ENCODE measurements at places on chromosomes 7 and 10. TPM values are rescaled to one million over a fixed set of nuclear protein-coding genes. Genes with fewer than 3 reads are reported as not detected.
A peak's percentile ranks its signal among the peaks of the same experiment; 100 is the strongest.

DNA sequence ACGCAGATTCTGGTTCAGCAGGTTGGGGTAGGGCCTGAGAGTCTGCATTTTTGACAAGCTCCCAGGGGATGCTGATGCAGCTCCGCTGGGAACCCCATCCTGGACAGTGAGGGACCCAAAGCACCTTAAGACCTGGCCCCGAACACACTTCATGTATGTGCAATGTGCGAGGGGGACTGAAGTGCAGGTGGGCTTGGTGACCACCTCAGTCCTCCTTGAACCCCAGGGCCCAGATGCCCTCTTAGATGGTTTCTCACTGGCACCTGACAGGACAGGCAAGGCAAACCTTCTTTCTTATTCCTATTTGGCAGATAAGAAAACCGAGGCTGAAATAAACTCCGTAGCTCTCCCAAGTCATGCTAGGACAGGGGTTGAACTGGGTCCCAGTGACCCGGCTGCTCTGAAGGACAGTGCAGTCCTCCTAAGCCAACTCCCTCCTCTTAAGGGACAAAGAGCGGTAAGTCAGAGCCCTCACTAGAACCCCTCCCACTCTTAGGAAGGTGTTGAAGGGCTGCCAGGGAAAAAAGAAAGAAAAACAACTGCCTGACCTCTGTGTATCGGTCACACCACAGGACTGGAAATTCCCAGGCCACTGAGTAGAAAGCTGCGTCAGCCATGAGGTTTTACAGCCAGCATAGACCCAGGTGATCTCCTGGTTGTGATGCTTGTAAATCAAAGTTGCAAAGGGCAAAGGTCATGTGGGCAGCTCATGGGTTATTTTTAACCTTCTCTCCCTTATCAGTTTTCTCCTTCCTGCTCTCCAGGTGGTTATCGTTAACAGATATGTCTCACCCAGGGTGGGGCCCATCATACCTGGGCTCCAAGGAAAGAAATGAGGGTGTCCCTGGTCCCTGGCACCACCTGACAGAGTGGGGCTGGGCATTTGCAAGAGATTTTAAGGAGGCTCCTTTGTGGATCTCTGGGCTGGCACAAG, 90.9 kb upstream of the SMNDC1 start:
- DNase-seq = peak; percentile 76

DNA sequence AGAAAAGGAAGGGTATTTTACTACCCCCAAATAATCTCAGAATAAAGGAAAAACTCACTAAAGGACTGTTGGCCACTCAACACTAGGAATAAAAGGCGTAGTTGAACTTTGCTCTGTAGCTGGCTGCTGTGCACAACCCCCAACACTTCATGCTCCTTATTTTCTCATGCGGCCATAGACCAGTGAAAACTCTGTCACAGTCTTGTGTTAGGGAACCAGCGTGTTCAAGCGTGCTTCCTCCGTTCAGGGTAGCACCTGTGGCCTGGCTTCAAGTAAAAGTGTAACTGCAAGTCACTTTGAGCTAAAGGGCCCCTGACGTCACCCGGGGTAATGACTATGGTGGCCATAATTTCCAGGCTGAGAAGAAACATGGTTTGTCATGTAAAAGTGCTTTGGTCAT, 27.0 kb downstream of the BLNK start:
- DNase-seq = no peak

DNA sequence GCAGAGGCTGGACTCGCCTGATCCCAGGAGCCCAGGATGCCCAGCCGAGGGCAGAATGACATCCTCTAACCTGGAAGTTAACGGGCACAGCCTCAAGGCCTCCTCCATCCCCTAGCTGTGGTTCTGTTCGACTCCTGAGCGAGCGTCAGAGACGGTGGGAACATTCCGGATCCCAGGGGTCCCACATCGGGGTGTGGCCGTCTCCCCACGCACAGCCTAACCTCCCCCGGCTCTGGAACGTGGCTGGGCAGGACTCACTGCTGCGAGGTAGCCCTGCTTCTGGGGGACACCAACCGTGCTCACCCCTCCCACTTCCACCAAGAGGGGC, 8.4 kb downstream of the FOXL3 start:
- no peak for DNase-seq

DNA sequence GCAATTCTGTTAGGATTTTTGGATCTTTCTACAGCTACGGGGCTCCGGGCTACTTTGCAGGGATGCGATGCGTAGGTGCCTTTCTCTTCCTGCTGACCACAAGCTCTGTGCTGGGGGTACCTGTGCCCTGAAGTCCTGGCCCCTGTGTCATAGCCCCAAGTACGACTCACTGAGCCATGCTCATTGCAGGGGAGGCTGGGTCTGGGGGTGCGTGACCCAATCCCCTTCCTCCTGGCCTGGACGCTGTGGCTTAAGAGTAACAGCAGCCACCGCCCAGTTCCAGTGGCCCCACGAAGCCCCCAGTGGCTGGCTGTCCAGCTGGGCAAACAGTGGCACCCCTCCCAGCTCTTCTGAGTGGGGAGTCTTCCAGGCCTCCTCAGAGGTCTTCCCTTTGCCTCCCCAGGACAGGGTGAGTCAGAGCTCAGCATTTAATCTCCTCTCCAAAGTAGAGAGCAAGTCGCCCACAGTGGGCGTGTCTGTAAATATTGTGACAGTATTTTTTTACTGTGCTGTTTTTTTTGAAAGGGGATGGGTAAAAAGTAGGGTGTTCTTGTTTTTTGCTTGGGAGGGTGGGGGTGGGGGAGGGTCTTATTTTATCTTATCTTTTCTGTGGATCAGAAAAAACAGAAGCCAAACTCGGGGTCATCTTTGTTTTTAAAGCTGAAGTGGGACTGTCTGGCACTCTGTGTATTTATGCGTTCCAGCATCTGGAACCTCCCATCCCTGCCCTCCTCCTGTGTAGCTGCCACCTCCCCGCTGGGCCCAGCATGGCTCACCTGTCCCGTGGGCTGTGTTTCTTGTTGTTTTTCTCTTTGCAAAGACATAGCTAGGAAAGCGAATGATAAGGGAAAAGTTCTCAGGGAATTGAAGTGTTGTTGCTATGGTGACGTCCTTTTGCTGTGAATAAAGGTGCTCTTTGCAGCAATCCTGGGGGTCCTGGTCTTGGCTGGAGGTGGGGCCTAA, 8.2 kb downstream of the LFNG start:
- peak; percentile 82 for DNase-seq

DNA sequence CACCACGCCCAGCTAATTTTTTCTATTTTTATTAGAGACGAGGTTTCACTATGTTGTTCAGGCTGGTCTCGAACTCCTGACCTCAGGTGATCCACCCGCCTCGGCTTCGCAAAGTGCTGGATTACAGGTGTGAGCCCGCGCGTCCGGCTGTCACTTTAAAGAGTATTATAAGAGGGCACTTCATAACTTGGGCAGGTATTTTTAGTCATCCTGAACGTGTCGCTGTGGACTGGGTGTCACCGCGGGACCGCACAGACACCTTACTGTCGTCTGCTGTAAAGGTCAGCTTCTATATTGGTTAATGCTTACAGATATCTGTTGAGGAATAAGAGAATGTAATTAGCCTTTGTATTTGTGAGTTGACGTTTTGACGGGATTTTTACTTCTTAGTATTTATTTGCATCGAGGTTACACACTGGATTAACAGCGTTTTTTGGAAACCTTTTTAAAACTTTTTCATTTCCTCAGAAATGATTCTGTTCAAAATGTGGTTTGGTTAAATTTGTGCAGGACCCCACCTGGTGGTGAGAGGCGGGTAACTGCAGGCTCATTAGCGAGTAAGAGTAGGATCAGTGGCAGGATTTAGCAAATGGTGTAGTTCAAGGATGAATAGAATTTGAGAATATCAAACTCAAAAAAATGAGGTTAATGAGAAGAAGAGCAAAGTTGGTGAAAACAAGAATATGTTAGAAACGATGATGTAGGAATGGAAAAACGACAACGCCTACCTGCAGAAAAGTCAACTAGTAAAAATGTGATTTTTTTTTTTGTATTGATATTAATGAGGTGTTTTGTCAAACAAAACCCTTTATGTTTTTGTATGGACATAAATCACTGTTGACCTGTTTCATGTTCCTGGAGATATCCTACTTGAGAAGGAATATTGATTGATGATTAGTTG, 3.2 kb downstream of the DNAJB6 start:
- peak; percentile 76 for DNase-seq

- DNase-seq = no peak
These were observed 142.6 kb upstream of the RHEB start for GRCh38 chr7:151662251-151662826.

GPR141 gene
- not detected for total RNA-seq

DNA sequence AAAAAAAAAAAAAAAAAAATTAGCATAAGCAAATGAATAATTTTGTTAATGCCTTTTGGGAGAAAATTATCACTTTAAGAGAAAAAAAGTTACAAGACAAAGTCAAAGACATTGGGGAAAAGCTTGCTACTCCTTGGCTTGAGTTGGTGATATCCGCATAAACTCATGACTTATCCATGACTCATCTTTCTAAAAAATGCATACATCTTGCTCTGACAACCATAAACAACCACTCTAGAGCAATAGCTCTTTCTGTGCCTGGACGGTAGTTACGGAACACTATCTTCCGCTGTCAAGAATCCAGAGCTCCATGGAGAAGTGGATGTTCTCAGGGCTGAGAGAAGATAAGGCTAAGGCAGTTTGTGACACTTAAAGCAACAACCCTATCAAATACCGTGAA, 281.1 kb upstream of the PFKP start:
- DNase-seq = peak; percentile 1

- DNase-seq = no peak
These were observed 34.1 kb upstream of the IFRD1 start for GRCh38 chr7:112416127-112416526.

MBL2 gene
- total RNA-seq = 0.17 TPM

PNLIPRP3 gene
- total RNA-seq = not detected

DNA sequence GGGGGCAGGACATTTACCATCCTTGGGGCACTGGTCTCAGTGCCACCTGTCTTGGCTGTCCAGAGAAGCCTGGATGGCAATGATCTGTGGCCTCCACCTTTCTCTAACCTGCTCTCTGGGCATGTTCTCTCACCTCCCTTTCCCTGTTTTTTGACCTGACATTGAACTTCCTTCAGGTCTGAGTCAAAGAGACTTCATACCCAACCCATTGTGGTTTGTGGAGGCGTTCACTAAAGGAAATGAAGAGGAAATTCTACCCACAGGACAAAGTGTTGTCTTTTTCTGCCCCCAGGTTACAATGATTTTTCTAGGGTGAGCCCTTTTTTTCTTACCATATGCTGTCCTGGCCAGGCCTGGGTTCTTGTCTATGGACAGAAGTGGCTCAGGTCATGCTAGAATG, 76.6 kb downstream of the CYP26A1 start:
- DNase-seq = peak; percentile 72

NUTM2B gene
- 1.4 TPM for total RNA-seq

DNA sequence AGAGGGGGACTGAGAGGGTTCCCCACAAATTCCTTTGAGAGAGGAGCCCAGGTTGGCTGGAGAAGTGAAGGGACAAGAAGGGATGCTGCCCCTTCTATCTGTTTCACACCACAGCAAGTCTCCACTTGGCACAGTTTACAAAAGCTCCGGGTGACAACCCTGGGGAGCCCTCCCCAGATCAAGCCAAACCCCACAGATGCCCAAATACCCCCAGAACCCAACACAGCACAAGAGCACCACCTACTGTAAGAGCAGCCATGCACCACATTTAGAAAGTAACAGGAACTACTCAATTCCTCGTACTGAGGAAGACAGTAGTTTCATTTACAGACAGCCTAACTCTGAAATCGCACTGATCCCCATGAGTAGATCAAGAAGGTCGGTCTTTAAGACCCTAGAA, 67.8 kb upstream of the ATP6V0A4 start:
- peak; percentile 33 for DNase-seq

- DNase-seq = no peak
These were observed 122.0 kb upstream of the INSYN2A start for GRCh38 chr10:127318396-127318795.

DNA sequence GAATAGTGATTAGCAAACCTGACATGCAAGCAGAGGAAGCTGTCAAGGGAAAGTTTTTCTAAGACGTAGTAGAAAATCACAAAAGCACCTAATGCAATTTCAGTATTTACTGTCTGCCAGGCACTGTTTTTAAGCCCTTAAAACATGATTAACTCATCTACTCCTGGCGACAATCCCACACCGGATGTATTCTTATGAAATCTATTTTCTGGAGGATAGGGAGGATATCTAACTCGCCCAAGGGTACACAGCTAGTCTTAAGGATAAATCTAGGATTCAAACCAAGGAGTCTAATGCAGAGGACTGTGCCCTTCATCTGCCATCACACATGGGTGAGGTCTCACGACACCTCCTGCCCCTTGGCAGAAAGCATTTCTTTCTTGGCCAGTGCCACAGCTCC, 47.8 kb upstream of the FIGNL1 start:
- DNase-seq = no peak

DNA sequence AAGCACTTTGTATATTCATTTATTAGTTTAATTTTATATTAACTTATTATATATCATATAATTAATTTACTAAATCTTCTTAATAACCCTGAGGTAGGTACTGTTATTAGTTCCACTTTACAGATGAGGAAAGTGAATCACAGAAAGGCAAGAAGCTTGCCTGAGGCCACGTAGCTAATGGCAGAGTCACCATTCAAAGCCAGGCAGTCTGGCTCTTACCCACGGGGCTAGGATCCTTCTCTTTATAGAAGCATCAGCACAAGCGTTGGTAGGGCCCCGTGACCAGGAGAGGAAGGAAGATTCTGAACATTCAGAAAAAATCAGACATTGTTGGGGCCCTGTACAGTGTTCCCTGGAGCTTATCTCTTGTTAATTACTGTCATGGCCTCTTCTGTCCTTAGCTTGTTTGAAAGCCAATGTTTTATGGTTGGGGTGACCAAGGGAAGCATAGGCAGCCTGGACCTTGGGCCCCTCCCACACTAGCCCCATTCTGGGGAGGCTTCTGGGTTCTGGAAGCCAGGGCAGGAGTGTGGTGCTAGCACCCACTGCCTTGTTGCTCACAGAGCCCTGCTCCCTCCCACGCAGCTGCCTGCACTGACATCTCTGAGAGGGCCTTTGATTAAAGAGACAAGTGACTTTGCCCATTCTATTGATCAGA, 31.1 kb upstream of the SLF2 start:
- DNase-seq = no peak

MYL7 gene
- total RNA-seq = not detected

- peak; percentile 40 for DNase-seq
These were observed 1132.0 kb upstream of the LRRTM3 start for GRCh38 chr10:65793738-65794425.

DNA sequence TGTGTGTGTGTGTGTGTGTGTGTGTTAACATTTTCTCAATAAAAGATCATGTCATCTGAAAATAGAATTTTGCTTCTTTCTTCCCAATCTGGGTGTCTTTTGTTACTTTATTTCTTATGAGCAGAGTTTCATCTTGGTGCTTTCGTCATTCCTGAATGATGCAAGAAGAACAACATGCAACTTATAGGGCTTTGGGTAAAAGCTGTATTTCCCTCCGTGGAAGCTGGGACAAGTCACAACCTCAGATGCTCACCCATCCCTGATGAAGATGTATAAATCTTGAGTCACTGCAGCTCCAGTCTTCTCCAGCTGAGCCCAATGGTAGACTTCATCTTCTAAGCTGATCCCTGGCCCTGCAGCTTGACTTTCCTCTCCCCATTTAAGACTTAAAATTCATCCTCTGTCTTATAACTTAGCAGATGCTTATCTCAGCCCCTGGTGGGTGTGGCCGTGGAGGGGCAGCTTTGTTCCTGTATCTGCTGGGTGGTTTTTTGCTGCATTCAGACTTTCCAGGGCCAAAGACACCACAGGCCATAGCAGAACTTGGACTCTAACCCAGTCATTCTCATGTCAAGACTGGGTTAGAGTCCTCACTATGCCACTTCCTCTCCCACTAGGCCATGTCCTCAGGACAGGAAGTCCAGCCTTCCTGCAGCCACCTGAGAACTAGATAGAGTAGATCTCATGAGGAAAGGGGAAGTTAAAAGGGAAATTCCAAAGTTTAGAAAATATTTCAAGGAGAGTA, 356.4 kb downstream of the TNS3 start:
- no peak for DNase-seq

GRCh38 chr7:107115762-107116540, 52.9 kb upstream of the HBP1 start:
- no peak for DNase-seq

All from PC-3 (cell line).